CD4-positive, alpha-beta T cell treated with Interleukin-4 for 1 hour (primary cell): ENCODE measurements at places on chromosomes 11 and 22.

- DNase-seq = peak; percentile 4
These were observed 15.5 kb upstream of the CD81 start for GRCh38 chr11:2361565-2361964.

DNA sequence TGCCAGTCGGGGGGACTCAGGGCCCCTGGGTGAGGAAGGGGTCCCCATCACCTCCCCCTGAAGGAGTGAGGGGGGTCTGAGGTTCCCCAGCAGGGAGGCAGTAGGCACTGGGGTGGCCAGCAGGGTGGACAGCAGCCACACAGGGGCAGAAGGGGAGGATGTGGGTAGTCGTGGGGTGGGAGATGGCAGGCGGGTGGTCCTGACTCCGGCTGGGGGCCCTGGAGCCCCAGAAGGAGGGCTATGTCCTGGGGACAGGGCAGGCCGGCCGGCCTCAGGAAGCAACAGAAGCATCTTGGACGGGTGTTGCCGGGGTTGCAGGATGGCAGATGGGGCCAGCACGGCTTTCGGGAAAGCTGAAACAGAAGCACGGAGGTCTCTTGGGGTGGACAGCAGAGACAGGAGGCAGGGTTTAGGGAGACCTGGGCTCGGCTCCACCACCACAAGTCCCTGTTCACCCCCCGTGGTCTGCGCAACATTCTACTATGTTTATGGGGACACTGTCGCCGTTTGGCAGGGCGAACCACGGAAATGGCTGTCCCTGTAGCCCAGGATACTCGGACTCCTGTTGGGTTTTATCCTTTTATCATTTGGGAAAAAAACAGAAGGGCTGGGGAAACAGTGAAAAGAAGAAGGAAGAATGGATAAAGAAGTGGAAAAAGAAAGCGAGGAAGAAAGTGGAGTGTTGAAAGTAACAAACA is 14.1 kb downstream of the VWCE start:
- DNase-seq = no peak

- DNase-seq = no peak
These were observed 97.9 kb downstream of the WNT7B start for GRCh38 chr22:45878901-45879551.

DNA sequence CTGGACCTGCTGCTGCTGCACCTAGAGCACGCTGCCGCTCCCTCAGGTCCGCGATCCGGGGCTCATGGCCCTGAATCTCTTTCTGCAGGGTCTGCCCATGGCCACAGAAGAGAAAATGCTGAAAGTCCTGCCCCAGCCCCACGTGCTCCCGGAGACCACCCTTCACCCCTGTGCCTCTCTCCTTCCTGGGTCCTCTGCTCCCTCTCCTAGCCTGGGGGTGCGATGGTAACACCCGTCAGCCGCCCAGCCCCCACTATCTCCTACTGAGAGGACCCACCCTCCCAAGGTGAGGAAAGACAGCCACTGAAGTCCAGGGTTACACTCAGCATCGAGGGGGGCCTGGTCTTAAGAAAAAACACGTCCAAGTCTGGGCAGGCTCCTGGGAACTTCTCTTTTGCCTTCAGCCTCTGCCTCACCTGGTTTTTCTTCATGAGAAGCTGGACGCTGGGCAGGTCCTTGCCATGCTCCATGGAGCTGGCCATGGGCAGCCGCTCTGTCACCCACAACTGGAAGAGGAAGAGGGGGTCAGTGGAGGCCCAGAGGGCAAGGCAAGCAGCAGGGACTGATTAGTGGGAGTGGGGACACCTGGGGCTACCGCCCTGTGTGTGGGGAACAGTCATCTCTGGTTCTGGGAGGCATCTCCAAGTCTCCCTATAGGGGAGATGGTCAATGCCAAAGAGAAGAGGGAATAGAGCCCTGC is 15.8 kb upstream of the RBM4B start:
- DNase-seq = no peak

GRCh38 chr11:122655527-122656072 is at the start of gene UBASH3B:
Gene UBASH3B (plus strand): TSS chr11:122655722. CDS start chr11:122656050, 328 bp downstream.
- DNase-seq = peak; percentile 67

DNA sequence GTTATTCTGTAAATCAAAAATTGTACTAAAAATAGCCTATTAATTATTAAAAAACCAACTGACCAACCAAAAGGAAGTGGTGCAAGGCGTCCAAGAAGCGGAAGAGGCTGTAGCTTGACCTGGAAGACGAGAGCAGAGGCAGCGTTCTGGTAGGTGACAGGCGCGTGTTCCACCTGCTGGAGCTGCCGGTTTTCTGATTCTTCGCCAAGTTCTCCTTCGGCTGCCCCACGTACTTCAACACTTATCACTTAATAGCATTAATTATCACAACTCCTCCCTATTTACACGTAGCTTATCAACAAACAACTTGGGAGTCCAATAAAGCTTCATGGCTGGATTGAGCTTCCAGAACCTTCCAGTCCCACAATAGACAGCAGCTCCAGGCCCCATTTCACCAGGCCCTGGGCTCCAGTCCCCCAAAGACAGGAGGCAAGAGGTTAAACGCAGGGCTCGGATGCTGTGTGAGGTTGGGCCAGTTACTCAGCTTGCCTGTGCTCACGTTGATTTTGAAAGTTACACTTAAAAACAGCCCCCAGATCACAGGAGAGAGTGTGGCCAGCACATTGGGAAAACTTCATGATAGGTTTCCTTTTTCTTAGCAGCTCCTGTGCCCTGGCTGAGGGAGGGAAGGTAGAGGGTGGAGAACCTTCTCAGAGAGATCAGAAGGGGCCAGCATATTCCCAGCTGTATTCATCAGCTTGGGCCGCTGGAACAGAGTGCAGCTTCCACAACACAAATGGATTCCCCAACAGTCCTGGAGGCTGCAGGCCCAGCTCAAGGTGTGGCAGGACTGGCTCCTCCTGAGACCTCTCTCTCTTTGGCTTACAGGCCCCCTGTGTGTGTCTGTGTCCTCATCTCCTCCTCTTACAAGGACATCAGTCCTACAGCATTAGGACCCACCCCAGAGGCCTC is 54.2 kb upstream of the FGF3 start:
- no peak for DNase-seq

- DNase-seq = no peak
These were observed 94.0 kb upstream of the OR4B1 start for GRCh38 chr11:48122656-48123055.

GRCh38 chr22:37972527-37972926 is 11.8 kb downstream of the SOX10 start:
- DNase-seq = no peak

- no peak for DNase-seq
These were observed 77.3 kb upstream of the NECTIN1 start for GRCh38 chr11:119806064-119806915.
